Osteocyte (in vitro differentiated cells): ENCODE measurements at places on chromosomes 12 and 14. TPM values are rescaled to one million over a fixed set of nuclear protein-coding genes. Genes with fewer than 3 reads are reported as not detected.
A peak's percentile ranks its signal among the peaks of the same experiment; 100 is the strongest.

SIX1 gene
- total RNA-seq = 339 and 340 TPM in 2 replicates

DNA sequence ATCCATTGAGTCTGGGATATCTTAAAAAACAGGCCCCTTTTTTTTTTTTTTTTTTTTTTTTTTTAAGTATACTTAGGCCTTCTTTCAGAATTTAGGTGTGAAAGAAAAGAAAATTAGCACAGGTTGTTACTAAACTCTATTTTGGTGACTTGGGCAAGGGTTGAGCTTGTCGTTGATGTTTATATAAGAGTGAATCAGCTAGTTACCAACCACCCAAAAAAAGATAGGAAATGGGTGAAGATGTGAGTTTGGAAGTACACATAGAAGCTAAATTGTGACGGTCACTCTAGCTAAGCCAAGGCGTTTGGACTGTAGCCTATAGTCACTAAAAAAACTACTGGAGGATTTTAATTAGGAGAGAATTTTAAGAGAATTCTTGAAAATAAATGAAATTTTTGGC, 1247.2 kb downstream of the AACS start:
- no peak for DNase-seq
- no peaks in the 10 kb centered on the region for H3K27me3 ChIP-seq
- H3K36me3 ChIP-seq = no peaks in the 10 kb centered on the region
- H3K27ac ChIP-seq = no peak overlapping the region

- no peaks in the 10 kb centered on the region for H3K4me1 ChIP-seq
- DNase-seq = no peak
- H3K27me3 ChIP-seq = peaks cover 28% of the 10 kb centered on the region
These were observed 36.1 kb upstream of the PRICKLE1 start for GRCh38 chr12:42625611-42626010.

- H3K4me1 ChIP-seq = peaks cover 3% of the 10 kb centered on the region
- no peak for DNase-seq
- no peaks in the 10 kb centered on the region for H3K27me3 ChIP-seq
These were observed 166.6 kb upstream of the ATP2B1 start for GRCh38 chr12:89875225-89875624.

HOXC11 gene
- not detected in 2 replicates for total RNA-seq

DNA sequence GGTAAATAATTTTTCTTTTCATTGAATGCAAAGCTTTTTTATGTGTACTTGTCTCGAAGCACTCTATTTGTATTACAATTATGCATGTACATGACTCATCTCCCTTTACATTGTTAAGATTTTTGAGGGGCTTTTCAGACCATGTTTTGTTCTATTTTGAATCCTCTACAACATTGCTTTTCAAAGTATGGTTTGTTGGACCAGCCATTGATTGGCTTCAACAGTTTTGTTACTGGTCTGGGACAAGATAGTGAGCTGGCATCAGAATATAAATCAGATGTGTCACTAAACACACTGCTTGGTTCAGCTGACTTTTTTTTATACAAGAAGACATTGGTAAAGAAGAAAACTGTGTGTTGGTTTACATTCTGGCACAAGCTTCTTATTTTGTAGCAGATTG, 122.3 kb downstream of the MON2 start:
- H3K27me3 ChIP-seq = no peaks in the 10 kb centered on the region
- DNase-seq = no peak
- peaks cover 29% of the 10 kb centered on the region for H3K36me3 ChIP-seq
- peaks cover 12% of the 10 kb centered on the region for H3K4me1 ChIP-seq
- H3K4me3 ChIP-seq = no peak overlapping the region
- peak overlapping the region; percentile 51 for H3K27ac ChIP-seq

- DNase-seq = no peak
- peak overlapping the region; percentile 91 for H3K27ac ChIP-seq
- H3K4me1 ChIP-seq = peaks cover 56% of the 10 kb centered on the region
- H3K4me3 ChIP-seq = peak overlapping the region; percentile 10
- peaks cover 95% of the 10 kb centered on the region for H3K36me3 ChIP-seq
These were observed 43.0 kb downstream of the LRIG3 start for GRCh38 chr12:58877243-58877743.

DNA sequence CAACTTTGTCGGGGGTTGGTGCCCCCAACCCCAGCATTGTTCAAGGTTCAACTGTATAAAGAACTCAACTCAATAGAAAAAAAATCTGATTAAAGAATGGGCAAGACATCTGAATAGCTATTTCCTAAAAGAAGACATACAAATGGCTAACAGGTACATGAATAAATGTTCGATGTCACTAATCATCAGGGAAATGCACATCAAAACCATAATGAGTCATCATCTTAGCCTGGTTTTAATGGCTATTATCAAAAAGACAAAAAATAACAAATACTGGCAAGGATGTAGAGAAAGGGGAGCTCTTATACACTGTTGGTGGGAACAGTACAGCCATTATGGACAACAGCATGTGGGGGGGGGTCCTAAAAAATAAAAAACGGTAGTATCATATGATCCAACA, 28.7 kb downstream of the NPAS3 start:
- no peak for DNase-seq
- H3K27me3 ChIP-seq = peaks cover 2% of the 10 kb centered on the region
- H3K27ac ChIP-seq = no peak overlapping the region
- H3K4me3 ChIP-seq = no peak overlapping the region
- H3K4me1 ChIP-seq = no peaks in the 10 kb centered on the region
- no peaks in the 10 kb centered on the region for H3K36me3 ChIP-seq

DNA sequence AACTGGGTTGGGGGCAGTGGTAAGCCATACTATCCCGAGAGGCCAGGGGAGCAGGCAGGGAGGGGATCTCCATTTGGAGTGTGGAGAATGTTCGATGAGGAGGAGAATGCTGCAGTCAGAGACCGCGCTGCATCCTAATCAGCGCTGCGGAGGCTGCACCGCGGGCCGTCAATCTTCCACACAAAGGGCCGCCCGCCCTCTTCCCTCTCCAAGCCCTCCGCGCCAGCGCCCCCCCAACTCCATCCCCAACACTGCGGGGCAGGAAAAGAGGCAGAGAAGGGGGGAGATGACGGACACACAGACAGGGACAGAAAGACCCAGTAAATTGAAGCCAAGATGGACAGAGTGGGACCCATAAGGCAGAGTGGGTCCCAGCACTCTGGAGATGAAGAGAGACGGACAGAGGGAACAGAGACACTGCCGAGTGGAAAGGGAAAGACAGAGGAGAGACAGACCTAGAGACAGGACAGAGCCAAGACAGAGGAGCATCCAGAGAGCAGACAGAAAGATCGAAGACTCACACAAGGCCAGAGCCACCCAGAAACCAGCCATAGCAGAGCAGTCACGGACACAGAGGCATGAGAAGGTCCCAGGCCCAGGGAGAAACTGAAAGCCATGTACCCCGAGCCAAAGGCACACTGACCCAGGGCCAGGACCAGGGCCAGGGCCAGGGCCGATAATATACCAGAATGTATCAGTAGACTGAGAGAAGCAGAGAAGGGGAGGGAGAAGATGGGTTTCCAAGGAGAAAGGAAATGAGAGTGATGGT, 3.5 kb downstream of the CISTR start:
- H3K36me3 ChIP-seq = no peaks in the 10 kb centered on the region
- DNase-seq = no peak
- H3K4me1 ChIP-seq = peaks cover 9% of the 10 kb centered on the region
- no peak overlapping the region for H3K4me3 ChIP-seq
- no peak overlapping the region for H3K27ac ChIP-seq

DNA sequence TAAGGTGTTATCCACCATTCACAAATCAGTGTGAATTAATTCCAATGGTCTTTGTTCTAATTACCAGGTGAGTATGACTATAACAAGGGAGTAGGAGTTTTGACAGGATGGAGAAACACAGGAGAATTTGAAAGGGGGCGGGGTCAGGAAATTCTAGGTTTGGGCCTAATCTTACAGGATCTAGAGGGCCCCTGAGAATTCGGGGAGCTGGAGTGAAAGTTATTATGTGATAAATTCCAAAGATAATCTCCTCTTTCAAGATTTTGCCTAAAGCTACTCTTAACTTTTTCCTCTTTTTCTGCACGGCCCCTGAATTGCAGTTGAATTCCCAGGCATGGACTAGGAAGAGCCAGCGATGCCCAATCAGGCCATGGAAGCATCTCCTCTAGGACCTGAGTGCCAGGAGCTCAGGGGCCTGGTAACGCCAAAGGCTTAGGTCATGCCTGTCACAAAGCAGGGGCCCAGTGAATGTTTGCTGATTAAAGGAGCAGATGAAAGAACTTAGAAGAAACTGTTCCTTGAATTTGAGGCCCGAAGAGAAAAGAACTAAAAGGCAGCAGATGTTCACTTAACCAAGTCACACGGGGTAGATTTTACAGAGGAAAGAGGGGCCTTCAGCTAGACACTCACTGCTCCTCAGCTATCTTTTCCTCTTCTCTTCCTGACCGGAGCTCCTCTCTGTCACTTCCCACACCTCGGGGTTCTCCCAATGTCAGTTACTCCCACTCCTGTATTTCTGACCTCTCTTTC, 195.5 kb downstream of the PPM1H start:
- H3K4me3 ChIP-seq = no peak overlapping the region
- H3K27me3 ChIP-seq = no peaks in the 10 kb centered on the region
- no peak for DNase-seq
- peaks cover 20% of the 10 kb centered on the region for H3K36me3 ChIP-seq
- peak overlapping the region; percentile 73 for H3K27ac ChIP-seq

- H3K4me1 ChIP-seq = peaks cover 52% of the 10 kb centered on the region
- no peaks in the 10 kb centered on the region for H3K27me3 ChIP-seq
- peak overlapping the region; percentile 88 for H3K27ac ChIP-seq
- H3K4me3 ChIP-seq = no peak overlapping the region
- no peaks in the 10 kb centered on the region for H3K36me3 ChIP-seq
These were observed 5.9 kb downstream of the RASSF3 start for GRCh38 chr12:64616201-64616600.

RPS26 gene
- total RNA-seq = 25.0 and 25.3 TPM in 2 replicates

GRCh38 chr12:129868575-129868974, 35.2 kb downstream of the TMEM132D start:
- peaks cover 3% of the 10 kb centered on the region for H3K36me3 ChIP-seq
- H3K4me1 ChIP-seq = peaks cover 5% of the 10 kb centered on the region
- DNase-seq = no peak
- H3K27me3 ChIP-seq = no peaks in the 10 kb centered on the region

PRB2 gene
- total RNA-seq = not detected in 2 replicates

- H3K27me3 ChIP-seq = peaks cover 75% of the 10 kb centered on the region
- DNase-seq = no peak
- peak overlapping the region; percentile 68 for H3K4me3 ChIP-seq
- no peak overlapping the region for H3K27ac ChIP-seq
- H3K4me1 ChIP-seq = peaks cover 14% of the 10 kb centered on the region
These were observed 352 bp downstream of the PLXNC1 start for GRCh38 chr12:94148739-94149118.

DNA sequence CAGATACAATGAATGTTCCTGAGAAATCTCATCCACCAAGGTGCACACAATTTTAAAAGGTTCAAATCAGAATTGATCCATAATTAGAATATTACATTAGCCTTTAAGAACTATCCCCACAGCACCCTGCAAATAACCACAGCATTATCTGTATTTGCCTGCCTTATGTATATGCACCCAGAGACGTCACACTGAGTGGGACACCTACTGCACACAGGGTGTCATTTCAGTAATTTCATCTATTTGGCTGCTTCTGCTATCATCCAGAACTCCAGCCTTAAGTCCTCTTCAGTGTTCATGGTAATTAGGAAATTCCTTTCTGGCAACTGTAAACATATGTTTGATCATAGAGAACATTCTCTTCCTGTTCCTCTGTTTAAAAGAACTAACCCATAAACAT, 298.4 kb downstream of the SYT1 start:
- H3K27ac ChIP-seq = no peak overlapping the region
- no peaks in the 10 kb centered on the region for H3K27me3 ChIP-seq
- H3K4me1 ChIP-seq = no peaks in the 10 kb centered on the region
- no peak for DNase-seq
- no peak overlapping the region for H3K4me3 ChIP-seq

LRRC43 gene
- 1.0 and 2.0 TPM in 2 replicates for total RNA-seq

CLEC7A gene
- not detected in 2 replicates for total RNA-seq

GRCh38 chr12:88202500-88202899, 60.4 kb downstream of the TMTC3 start:
- no peak overlapping the region for H3K27ac ChIP-seq
- no peaks in the 10 kb centered on the region for H3K27me3 ChIP-seq
- no peaks in the 10 kb centered on the region for H3K4me1 ChIP-seq
- no peak for DNase-seq

DNA sequence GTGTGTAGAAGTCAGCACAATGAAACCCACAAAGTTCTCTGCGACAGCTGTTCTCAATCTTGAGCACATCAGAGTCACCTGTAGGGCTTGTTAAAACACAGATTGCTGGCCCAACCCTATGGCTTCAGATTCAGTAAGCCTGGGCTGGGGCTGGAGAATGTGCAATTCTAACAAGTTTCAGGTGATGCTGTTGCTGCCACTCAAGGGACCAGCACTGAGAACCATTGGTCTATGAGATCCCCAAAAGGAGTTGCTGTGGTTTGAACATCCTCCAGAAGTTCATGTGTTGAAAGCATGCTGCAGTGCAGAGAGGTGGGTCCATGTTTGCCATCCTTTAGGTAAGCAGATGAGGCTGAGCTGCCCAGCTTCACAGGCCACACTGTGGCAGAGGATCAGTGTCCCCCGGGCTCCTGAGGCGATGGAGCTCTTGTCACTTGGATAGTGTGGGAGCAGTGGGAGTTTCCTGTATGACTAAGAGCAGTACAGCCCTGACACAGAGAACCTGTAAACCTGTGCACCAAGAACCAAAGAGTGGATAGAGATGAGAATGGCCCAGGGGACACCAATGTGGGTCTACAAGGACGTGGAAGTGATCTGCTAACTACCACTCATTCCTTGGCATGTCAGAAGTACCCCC, 8.0 kb upstream of the RTRAF start:
- no peaks in the 10 kb centered on the region for H3K36me3 ChIP-seq
- no peaks in the 10 kb centered on the region for H3K4me1 ChIP-seq
- DNase-seq = no peak

DNA sequence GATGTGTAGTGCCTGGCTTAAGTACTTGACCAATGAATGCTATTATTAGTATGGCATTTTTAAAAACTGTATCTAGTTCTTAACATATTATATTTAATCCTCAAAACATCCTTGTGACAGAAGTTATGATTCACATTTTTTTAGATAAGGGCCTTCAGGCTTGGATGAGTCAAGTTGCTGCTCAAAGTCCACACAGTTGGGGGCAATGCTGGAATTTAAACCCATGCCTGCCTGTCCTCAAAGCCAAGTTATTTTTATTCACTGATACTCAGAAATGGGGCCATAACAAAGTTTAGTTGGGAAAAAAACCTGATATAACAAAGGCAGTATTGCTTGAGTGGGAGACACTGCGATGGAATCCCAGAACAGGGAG, 50.6 kb downstream of the RFX4 start:
- H3K27me3 ChIP-seq = peaks cover 4% of the 10 kb centered on the region
- peaks cover 8% of the 10 kb centered on the region for H3K4me1 ChIP-seq
- DNase-seq = no peak
- no peak overlapping the region for H3K4me3 ChIP-seq
- H3K36me3 ChIP-seq = no peaks in the 10 kb centered on the region

DNA sequence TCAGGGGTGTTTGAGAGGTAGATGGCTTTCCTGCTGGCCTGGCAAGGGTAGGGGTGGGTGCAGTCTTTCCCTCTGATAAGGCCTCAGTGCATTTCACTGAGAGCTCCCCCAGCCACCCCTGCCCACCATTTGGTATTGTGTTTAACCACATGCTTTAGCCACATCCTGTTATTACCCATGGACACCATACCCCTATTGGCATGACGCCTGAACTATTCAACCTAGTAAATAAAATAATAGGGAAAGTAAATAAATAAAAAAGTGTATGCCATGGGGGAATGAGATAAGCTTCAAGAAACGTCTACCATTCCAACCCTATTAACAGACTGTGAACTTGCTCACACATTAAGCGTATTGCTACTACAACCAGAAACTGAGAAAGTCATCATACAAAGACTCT, 7.6 kb upstream of the LGR5 start:
- H3K27me3 ChIP-seq = no peaks in the 10 kb centered on the region
- no peak overlapping the region for H3K27ac ChIP-seq
- peaks cover 11% of the 10 kb centered on the region for H3K36me3 ChIP-seq
- no peak overlapping the region for H3K4me3 ChIP-seq
- H3K4me1 ChIP-seq = peaks cover 31% of the 10 kb centered on the region

- no peak overlapping the region for H3K4me3 ChIP-seq
- H3K36me3 ChIP-seq = no peaks in the 10 kb centered on the region
- H3K27me3 ChIP-seq = no peaks in the 10 kb centered on the region
These were observed 584.1 kb downstream of the VRK1 start for GRCh38 chr14:97381309-97381708.
